ENCODE measurements at places on chromosomes 5 and 9.

DNA sequence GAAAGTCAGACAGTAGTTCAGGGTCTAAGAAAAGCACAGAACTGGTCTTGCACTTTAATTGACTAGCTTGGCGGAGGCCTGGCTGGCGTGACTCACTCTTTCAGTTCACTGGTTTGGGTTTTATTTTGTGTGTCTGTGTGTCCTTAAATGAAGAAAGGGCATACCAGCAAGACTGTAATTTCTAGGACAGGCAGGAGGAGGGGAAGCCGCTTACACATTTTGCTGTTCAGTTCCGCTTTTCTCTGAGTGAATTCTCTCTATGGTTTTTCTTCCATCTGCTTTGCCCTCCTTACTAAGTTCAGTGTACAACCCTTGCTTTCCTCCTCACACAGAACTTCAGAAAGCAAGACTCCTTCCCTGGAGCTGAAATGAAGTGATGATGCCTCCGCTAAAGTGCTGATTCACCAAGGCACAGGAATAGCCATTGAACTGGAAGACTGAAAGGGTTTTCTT, 150.8 kb downstream of the MEF2C start:
- DNase-seq, result peak; percentile 16

DNA sequence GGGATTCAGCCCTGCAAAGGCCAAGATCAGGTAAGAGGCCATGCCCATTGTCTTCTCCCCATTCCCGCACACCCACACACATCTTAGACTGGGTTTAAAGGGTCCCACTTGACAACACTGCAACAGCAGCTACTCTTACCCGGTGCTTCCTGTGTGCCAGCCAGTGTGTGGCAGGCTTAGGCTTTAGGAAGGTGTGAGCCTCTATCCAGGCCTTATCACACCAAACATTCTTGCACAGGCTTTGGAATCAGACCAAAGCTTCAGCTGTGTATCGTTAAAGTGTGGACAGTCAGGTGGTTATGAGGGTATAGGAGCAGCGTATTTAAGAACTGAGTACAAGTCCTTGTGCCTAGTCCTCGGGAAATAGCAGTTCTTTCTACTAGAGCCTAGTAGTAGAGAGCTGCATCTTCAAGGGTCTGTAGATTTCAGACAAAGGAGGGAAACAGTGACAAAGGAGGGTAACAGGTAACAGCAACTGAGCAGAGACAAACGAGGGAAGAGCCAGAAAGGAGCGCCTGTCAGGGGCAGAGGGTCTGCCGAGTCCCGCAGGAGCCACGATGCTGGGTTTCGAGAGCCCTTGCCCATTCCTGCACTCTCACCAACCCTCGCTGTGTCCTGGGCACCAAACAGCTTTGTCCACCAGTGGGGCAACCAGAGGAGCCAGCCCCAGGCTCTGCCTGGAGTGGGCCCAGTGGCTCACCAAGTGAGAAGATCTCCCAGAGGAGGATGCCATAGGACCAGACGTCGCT, 30.9 kb downstream of the CSF1R start:
- no peak for DNase-seq

DNA sequence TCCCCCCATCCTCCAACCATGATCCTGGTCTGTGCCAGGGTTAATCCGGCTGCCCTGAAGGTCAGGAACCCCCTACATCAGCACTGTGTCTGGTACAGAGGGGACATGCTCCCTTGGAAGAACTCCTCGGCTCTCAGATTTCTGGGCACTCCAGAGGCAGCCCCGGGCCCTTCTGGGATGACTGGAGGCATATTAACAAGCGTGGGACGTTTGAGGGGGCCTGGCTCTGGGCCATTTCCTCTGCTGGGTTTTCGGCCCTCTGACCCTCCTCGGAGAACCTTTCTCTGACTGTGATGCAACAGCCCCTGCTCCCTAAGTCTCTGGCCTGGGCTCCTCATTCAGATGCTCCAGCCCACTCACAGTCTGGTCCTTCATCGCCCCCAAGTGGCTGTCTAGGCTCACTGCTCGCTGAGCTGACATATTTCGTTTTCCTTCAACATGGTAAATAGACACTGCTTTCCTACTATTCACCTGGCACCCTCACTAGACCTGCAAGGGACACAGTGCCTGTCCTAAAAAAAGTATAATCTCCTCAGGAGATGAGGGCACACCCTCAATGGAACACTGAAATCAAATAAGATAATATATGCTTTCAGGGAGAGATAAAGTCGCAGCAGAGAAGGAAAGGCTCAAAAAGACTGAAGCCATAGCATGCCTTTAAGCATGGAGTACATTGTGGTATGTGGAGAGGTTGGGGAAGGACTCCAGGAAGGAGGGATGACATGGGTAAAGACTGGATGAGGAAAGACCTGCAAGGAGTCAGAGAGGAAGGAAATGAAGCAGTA, 404.7 kb upstream of the TRPC7 start:
- peak; percentile 49 for DNase-seq

DNA sequence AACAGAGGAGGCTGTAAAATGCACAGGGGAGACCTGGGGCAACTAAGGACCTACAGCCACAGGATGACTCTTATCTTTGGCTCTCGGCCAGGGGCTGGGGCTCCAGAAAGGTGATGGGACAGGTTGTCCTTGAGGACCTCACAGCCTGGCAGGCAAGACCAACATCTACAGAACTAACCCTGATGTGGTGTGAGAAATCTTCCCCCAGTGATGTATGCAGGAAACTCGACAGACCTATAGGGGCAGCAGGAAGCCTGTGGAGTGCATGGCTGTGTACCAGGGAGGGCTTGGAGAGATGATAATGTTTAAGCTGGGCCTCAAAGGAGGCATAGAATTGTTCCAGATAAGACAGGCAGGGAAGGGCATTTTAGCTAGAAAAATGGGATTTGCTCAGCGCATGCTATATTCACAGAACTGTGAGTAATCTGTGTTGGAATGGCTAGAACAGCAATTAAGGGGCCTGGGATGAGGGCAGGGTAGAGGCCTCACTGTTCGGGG, 68.5 kb upstream of the SLC25A51 start:
- DNase-seq, result no peak

- DNase-seq, result no peak
Observed at GRCh38 chr5:14766584-14766983, 102.1 kb downstream of the OTULIN start.

- no peak for DNase-seq
Observed at GRCh38 chr9:110432253-110432652, 94.6 kb upstream of the TXNDC8 start.

- DNase-seq, result no peak
Observed at GRCh38 chr5:531749-532315, 7.6 kb upstream of the SLC9A3 start.

GRCh38 chr9:94140418-94140780, 56.1 kb downstream of the PTPDC1 start:
- no peak for DNase-seq

- DNase-seq, result no peak
Observed at GRCh38 chr5:14778792-14779070, 92.8 kb downstream of the ANKH start.

- DNase-seq, result no peak
Observed at GRCh38 chr5:126591549-126591948, 3.5 kb downstream of the ALDH7A1 start.

GRCh38 chr9:89388084-89388867, 70.0 kb downstream of the SECISBP2 start:
- no peak for DNase-seq

GRCh38 chr5:56616454-56617160, 198.7 kb upstream of the MAP3K1 start:
- DNase-seq, result no peak

GRCh38 chr9:19828576-19829109, 39.8 kb upstream of the SLC24A2 start:
- DNase-seq, result no peak

GRCh38 chr5:65762234-65762633, 40.2 kb downstream of the NLN start:
- no peak for DNase-seq

DNA sequence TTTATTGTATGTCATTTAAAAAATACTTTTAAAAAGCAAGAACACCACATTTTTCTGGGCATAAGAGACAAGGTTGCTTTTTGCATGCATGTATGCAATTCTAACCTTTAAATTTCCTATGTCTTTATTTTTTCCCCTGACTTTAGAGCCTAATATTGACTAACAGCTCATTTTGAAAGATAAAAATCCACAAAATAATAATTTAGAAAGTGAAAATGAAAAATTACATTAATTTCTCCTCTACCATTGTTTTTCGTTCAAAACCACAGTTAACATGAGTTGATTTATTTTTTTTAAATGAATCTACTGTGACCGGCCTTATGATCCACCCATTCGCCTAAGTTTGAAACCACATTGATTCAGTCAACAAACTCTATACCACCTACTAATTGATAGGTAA, 137.5 kb upstream of the CDKN2B start:
- DNase-seq, result no peak

GRCh38 chr5:130213607-130214006, 309.3 kb downstream of the CHSY3 start:
- DNase-seq, result no peak

DNA sequence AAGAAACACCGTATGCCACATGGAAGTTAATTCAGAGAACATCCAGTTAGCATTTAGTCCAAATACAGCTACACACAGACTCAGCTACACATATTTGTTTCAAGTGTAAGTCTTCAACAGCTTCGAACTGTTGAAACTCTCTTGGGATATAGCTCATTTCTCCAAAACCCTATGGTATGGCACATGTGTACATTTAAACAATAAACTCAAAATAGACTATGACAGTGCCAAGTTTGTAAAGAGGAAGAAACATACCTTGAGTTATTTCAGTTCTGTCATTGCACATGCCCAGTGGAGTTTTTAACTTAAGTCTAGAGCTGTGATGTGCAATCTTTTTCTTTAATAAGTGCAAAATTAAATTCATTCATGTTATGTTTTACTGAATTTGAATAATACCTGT, 155.1 kb upstream of the RAI14 start:
- no peak for DNase-seq

- peak; percentile 83 for DNase-seq
Observed at GRCh38 chr9:128098297-128099230, 29.0 kb downstream of the PTGES2 start.

GRCh38 chr9:134694714-134695113, 53.1 kb downstream of the COL5A1 start:
- DNase-seq, result no peak

DNA sequence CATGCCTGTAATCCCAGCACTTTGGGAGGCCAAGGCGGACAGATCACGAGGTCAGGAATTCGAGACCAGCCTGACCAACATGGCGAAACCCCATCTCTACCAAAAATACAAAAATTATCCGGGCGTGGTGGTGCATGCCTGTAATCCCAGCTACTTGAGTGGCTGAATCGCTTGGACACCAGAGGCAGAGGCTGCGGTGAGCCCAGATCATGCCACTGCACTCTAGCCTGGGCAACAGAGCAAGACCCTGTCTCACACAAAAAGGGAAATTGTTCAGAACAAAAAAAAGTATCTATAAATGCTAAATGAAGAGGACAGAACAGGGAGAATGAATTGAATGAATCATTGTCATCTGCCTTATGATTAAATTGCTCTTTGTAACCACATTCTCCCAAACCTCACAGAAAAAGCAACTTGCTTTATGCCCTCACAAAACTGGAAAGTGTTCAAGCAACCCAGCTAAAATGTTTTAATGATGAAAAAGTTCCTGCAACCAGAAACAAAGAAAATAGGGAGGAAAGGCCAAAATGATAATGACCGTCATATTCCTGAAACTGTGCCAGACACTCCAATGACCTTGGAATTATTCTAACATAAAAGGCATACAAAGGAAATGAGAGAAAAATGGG, 83.7 kb downstream of the SERINC5 start:
- no peak for DNase-seq

DNA sequence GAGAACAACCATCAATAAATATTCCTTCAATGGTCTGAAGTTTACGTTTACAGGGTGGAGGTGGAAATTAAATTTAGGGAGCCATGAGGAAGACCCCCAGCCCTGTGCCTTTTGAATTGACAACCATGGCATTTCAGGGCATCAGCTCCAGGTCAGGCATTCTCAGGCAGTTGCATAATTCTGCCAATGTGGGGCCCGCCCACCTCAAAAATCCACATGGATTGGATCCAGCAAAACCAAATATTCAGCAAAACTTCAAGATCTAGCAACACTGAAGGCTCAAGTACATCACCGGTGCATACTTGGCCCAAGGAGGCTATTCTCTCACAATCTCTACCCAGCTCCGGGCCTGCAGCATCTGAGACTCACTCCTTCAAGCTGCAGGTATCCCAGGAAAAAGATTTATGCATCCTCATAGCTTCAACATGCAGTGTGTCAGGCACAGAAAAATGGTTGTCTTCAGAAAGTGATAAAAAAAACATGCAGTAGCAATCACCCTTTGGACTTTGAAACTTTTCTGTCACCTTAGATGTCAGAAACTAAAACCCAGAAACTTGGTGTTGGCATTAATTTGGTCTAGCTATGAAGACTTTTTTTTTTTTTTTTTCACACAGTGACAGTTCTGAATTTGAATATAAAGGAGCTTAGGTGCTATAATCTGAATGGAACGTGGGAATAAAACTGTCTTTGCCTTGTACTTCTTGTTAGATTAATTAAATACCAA, 21.4 kb upstream of the ANXA2R start:
- DNase-seq, result no peak

DNA sequence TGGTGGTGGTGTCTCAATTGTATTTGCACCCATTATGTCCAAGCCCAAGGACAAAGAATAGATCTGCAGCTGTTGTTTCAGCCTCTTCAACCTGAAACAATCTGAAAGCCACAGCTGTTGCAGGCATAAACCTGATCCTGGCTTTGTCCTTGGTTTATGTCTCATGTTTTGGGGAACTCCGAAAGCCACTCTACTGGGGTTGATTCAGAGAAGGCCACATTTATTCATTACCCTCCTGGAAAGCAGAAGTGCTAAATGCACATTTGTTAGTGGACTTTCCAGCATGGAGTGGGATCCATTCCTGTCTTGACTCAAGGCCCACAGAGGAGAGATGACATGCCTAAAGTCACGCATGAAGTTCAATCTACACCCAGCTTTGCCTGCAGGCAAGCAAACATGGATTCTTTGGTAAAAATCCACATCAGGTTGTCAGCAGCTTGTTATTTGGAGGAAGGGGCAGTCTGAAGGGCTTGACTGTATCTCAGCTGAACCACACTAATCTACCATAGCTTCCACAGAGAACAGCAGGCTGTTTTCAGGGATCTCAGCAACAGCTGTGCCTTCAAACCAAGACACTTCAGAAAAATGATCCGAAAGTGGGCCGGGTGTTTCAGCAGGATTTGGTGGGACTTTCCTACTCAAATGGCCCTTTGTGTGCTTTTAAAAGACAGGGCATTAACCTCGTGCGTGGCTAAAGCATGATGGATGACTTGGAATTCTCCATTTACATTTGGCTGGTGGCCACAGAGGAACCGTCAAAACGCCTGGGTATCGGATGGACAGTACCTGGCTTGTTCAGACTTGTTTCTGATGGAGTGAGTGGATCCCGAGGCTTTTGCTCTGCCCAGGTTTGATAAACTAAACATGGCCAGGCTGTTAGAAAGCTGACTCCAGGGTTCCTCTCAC, 36.2 kb upstream of the ADAM19 start:
- DNase-seq, result no peak

GRCh38 chr5:24162343-24162742, 482.4 kb downstream of the CDH10 start:
- no peak for DNase-seq

DNA sequence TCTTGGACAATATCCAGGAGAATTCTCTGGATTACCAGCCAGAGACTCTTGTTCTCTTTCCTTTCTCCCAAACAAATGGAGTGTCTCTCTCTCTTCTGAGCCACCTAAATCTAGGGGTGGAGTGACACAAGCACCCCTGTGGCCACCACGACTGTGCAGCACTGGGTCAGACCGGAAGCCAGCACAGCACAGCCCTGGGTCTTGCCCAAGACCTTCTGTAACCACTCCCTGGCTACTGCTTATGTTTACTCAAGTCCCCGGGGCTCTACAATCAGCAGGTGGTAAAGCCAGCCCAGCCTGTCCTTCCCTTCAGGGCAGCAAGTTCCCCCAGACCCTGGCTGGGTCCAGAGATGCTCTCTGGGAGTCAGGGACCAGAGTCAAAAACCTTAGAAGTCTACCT, 110.0 kb upstream of the TUT7 start:
- DNase-seq, result no peak

Data from nucleus accumbens (tissue), 56 donors.